Activated CD4-positive, alpha-beta T cell treated with anti-CD3 and anti-CD28 coated beads, Interleukin-2, amount 10 ng/mL, durations not matched to agents 7 days and 5 days (primary cell): ENCODE measurements at places on chromosomes 11 and 22.

DNA sequence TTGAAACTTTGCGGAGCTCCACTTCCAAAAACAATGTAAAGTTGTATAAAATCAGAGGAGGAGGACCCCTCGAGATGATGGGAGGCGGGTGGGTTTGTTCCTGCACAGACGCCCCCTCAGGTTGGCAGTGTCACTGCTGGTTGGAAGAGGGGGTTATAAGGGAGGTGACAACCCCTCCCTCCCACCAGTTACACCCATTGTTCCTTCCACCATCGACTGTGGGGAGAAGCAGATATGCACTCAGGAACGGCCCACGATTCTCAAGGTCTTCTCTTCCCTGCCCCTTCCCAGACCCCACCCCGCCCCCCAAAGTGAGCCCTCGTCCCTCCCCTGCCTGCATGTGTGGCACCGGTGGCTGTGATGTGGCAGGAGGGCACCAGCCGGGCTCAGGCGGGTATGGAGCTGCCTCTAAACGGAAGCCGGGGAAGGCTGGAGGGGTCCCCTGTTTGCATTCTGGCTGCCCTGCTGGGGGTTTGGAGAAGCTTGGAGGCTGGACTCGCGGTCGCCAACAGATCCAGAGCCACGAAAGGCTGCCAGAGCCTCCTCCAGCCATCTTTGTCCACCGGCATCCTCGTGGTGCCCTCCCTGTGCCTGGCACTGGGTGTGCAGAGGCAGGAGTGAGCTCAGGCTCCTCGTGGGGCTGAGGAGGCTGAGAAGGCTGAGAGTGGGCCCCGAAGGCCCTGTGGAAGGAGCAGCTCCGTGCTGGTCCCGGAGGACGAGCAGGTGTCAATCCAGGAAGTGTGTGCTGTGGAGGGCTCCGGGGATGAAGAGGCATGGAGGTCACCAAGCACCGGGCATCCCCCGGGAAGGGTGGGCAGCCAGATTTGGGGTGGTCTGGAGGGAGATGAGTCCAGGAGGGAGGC is 778 bp downstream of the KDELR3 start:
- DNase-seq = no peak

GRCh38 chr11:92457250-92457649 is 232.6 kb downstream of the FAT3 start:
- DNase-seq = no peak

DNA sequence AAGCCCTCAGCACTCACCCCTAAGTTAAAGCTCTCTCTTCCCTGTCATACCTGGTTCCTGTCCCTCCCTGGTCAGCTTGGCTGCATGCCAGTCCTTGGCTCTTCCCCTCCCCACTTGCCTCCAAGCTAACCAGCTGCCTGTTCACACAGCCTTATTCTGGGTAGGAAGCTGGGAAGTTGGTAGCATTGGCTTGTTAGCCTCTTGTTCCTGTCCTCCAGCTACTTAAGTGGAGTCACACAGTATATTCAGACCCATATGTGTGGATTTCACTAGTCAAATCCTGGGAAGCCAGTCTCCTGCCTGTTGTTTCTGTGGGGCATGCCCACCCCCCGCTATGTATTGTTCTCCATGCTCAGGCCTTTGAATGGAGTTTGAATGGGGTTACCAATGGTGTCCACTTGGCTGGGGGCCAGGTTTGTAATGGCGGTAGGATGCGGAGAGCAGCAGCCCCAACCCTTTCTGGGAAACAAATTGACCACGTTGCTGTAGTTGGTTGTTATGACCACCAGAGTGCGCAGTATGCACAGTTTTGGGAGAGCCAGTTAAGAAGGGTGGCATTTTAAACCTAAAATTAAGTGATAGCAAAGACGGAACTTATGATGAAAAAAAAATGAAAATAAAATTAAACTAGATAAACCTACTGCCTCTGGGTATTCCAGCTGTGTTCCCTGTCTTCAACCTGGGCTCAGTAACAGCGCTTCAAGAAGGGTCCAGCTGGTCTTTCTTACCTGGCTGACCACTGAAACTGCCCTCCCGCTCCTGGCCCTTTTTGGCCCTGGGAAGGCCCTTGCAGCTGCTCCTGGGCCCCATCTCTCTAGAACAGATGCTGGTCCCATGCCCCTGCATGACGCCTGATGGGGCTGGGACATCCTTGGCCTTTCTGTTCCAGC is 10.7 kb upstream of the RPS3 start:
- DNase-seq = peak; percentile 82

GRCh38 chr22:49487950-49488349 is 339.7 kb downstream of the BRD1 start:
- no peak for DNase-seq

GRCh38 chr11:13391217-13391616 is 71.8 kb downstream of the BTBD10 start:
- DNase-seq = no peak

GRCh38 chr22:38471237-38471636 is 3.3 kb downstream of the KDELR3 start:
- DNase-seq = no peak

GRCh38 chr22:41417622-41418390 is 28.8 kb downstream of the TOB2 start:
- DNase-seq = no peak

DNA sequence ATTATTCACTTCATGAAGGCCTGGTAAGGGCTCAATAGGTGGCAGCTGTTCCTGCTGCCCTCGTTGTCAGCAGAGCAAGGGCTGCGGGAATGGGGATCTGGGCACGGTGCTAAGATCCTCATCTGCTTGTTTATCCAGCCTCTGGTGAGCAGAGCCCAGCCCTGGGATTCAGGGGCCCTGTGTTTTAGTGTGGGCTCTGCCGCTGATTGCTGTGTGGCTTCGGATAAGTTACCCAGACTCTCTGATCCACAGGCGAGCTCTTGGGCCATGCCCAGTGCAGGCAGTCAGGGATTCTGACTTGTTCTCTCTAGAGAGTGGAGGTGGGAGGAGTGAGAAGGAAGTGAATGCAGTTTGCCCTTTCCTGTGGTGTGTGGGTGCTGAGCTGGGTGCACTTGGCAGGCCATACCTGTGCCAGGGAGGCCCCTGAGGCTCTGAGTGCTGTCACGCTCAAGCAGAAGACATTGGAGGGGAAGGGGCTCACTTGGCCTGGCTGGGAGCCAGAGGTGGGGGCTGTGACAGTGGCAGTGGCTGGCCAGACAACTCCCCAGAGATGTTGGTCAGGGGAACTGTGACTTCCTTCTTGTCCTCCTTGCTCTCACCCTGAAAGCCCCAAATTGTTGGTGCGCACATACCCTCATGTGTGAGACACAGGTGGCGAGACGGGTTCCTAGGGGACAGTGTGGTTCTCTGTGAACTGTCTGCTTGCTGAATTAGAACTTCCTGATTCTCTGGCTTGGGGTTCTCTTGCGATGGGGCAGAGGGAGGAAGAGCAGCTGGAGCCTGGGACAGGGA is 43.7 kb downstream of the CD82 start:
- peak; percentile 44 for DNase-seq

DNA sequence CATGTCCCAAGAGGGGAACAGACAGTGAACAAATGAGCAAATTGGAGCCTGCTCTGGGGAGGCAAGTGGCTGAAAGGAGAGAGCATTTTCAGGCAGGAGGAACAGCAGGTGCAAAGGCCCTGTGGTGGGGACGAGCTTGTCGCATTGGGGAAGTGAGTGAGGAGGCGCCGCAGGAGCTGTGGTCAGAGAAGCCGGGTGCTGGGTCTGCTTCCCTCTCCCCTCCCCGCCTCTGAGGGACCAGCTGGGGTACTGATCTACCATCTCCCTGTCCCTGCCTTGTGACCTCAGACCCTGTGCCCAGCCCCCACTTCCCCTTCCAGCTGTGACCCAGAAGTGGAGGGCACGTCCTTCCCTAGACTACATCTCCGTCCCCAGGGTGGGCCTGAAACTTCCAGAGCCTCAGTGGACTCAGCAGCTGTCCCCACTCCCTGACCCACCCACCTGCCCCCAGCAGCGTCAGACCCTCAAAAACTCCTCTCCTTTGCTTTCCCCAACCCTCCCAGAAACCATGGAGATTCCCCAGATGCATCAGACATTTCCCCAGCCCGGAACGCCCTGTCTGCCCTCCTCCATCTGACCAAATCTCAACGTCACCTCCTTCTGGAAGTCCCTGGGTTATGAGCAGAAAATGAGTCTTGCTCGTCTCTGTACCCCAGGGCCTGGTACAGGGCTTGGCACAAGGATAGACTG is 19.7 kb upstream of the PDGFB start:
- DNase-seq = no peak

- no peak for DNase-seq
Observed at GRCh38 chr22:45061332-45061731, 51.5 kb upstream of the PHF21B start.
